ENCODE measurements at places on chromosomes 3 and 15.

GRCh38 chr15:85689729-85690128 lies 105.0 kb downstream of the KLHL25 start:
- DNase-seq, result peak; percentile 50

GRCh38 chr15:25568751-25569150 lies 129.9 kb upstream of the UBE3A start:
- no peak for DNase-seq

GRCh38 chr3:184184546-184185230 lies 1.3 kb upstream of the ABCF3 start:
- no peak for DNase-seq

GRCh38 chr3:184546252-184546651 lies 15.3 kb upstream of the EPHB3 start:
- DNase-seq, result no peak

DNA sequence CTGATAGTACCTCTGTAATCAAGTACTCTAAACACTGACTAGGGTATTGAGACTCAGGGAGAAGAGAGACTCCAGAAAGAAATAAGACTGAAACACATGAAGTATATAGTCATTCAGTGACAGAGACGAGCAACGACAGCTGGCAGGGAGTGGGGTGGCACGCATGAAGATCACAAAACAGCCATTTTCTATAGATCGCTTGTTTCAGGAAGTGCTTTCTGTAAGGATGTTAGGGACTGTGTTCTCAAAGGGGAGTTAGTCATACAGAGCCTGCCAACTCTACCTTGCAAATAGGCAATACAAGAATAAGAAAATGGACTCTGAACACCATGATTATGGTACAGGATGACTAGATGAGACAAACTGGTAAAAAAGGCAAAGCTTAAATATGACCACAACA lies 139.5 kb downstream of the TBL1XR1 start:
- DNase-seq, result peak; percentile 2

GRCh38 chr15:64678126-64678819 lies 97.1 kb downstream of the RBPMS2 start:
- no peak for DNase-seq

DNA sequence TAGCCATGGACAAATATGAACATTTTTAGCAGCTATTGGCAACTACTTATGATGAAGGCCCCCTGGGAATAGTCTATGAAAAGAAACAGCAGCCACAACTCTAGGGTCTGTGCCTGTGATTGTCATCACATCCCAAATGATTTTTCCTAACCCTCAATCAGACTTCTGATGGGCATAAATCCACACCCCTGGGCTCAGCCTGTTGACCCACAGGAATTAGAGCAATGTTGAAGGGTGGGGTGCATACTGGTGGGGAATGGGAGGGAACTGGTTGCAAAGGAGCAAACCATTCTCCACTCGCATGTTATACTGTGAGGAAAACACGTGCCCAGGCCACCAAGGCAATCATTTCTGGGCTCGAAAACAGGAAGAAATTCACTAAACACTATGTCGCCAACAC lies 106.5 kb upstream of the CTNNB1 start:
- no peak for DNase-seq

DNA sequence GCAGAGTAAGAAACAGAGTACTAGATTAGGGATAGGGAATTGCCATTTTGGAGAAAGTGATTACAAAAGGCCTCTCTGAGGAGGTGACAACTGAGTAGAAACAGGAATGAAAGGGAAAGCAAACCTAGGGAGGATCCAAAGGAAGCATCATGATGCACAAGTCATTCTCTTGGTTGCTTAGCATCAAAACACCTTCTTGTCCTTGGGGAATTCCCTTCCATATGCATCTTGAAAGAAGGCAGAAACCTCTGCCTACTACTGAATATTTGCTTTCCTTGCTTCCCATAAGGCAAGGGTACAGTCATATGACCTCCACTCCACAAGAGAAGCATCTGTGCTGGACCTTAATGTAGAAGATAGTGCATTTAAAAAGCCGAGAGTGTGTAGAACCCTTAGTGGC lies 24.1 kb downstream of the GABPB1 start:
- no peak for DNase-seq

GRCh38 chr15:66374179-66374578 lies 12.5 kb upstream of the MAP2K1 start:
- no peak for DNase-seq

- DNase-seq, result no peak
Measured at GRCh38 chr3:139794469-139795265, 116.9 kb upstream of the NMNAT3 start.

DNA sequence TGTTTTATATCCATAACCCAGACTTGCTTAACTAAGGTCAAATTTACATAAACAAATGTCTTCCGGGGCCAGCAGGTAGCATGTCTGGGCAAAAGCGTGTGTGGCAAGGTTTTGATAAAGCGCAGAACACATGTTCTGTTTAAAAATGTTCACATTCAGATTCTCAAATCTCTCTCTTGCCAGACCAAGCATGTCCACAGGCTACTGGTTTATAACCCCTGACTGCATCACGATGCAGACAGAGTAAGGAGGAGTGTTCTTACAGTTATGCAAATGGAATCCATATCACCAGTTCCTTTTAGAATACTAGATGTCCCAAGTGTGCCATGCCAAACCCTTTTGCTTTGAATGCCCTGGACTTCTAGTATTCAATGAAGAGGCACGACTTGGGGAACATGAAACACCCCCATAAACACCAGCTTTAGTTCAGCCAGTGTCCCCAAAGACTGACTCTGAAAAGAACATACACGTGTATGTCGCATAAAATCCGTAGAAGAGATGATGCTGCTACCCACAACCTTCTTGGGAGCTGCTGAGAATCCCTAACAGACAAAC lies 412.0 kb downstream of the CNTN4 start:
- no peak for DNase-seq

- DNase-seq, result no peak
Measured at GRCh38 chr3:29181872-29182271, 99.0 kb upstream of the RBMS3 start.

DNA sequence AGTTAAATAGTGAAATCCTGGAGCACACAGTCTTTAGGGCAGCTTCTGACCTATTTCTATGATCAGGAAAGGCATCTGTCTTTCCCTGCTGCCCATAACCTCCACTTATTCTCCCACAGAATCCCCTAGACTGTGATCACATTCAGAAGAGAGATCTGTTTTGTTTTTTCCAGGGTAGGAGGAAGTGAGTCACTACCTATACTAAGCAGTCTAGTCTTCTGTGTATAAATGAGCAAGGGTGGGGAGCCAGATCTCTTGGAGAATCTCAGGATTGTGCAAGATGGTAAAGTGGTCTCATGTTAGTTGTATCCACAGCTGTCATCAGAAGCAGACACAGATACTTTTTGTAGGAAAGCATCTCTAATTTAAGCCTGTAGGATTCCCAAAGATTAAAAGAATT lies 11.8 kb upstream of the FBXO22 start:
- DNase-seq, result no peak

DNA sequence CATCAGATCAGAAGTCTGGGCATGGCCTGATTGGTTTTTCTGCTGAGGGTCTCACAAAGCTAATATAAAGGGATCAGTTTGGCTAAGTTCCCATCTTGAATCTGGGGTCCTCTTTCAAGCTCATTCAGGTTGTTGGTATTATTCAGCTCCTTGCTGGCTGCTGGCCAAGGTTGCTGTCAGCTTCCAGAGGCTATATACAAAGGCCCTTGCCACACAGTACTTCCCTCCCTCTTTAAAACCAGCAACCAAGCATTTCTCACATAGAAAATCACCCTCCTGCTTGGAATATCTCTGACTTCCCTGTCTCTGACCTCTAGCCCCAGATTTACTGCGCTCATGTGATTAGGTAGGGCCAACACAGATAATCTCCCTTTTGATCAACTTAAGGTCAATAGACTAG lies 442.9 kb downstream of the ERC2 start:
- no peak for DNase-seq

GRCh38 chr3:170476291-170476690 lies 57.6 kb downstream of the CLDN11 start:
- no peak for DNase-seq

DNA sequence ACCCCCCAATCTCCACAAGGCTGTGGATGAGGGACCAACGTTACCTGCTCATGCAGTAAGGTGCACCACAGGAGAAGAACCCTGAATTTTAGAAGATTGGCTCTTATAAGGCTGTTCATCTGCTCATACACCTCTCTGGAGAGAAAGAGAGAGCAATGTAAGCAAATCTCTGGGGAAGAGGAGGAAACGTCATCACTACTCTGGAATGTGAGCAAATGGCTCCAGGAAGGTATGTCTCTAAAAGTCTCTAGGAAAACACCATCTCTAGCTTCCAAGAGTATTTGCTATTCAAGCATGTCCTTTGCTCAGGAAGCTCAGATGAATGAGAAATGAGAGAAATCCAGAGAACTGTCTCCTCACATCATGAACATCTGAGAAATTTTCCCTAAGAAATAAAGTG lies 235.4 kb downstream of the TBL1XR1 start:
- DNase-seq, result no peak

DNA sequence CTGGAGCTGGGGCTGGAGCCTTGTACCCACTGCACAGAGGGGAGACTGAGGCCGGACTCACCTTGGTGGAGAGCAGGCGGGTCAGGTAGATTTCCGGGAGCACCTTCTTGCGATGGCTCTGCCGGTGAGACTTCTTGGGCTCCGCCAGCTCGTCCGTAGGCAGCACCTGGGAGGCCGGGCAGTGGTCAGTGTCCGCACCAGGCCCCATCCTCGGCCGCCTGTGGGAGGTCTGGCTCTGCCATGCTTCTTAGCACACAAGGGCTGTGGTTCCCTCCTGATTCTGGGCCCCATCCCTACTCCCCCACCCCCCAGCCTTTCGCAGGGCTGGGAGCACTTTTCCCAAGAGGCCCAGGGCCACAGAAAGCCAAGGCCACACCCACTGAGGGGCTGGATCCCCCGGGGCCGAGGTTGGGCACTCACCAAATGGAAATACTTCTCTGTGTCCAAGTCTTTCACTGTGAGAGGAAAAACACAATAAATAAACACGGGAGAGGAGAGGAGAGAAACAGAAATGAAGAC lies 17.4 kb downstream of the H1-8 start:
- no peak for DNase-seq

DNA sequence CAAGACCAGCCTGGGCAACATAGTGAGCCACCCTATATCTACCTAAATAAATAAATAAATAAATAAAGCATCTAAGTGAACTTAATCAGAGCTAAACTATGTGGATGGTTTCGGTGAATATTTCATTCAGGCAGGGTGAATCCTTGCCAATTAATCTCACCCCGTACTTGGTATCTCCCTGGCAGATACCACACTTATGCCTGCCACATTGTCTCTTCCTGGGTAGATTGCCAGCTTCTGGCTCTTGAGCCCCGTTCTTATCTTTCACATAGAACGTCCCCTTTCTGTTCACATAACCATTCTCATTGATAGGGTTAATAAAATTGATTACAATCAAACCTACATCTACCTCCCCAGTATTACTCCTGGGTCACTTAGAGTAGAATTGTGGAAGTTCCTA lies 7.0 kb downstream of the SNAP23 start:
- DNase-seq, result no peak

- DNase-seq, result no peak
Measured at GRCh38 chr15:33438396-33438795, 127.6 kb downstream of the RYR3 start.

GRCh38 chr3:43768381-43768973 lies 77.7 kb downstream of the ABHD5 start:
- no peak for DNase-seq

DNA sequence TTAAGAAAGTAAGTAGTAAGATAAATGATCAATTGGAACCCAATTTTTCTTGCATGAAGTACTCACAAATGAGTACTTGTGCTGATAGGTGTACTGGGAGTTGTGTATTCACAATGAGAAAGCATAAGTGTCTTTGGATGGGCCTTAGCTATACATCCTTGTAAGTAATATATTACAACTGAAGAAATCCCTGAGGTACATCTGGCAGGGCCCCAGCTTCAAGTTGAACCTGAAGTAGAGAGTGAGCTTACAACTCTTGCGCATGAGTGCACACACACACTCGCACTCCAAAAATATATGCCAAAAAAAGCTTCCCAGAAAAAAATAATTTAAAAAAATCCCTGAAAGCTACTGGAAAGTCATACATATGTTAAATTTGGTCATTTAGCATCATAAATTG lies 222.5 kb downstream of the ROBO2 start:
- no peak for DNase-seq

DNA sequence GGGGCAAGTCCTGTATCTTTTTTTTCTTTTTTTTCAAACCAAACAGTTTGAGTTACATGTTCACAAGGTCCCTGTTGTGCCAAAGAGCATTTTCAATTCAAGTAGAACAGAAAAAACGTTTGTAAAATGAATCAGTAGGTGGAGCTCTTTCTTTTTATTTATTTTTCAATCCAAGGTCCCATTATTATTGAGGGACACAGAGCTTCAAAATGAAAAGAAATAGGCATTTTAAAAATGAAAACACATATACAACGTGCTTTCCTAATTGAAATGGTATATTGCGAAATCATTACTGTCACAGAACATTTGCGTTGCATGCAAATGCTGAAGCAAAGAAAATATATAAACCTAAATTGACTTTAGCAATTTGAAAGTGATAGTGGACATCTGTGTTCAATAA lies 711.0 kb downstream of the MECOM start:
- DNase-seq, result no peak

DNA sequence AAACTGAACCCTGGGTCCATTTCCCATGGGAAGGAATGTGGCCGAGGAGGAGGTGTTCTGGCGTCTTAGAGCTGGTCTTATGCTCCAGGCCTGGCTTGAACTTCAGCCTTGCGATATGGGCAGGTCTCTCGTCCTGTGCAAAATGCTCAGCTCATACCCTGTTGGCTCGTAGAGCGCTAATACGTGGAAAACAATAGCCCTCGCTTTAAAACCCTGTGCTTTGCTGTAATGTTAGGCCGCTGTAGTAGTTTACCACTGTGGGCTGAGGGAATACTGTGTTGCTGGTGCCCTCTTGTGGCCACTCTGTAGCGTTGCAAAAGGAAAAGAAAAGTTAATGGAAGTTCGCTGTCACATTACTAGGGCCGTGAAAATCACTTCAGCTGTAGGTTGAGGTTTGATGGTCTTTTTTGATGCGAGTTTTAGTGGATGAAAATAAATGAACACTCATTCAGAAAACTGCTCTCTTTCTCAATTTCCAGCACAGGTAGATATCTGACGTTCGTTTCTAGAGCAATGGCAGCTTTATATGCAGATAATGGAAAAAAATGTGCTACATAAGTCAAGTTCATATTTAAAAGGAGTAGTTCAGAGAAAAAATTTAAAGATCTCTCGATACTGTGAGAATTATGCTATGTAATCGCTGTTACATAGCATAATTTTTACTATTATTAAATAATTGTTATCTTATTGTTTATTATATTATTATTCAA lies 92.9 kb downstream of the MCTP2 start:
- DNase-seq, result peak; percentile 24

GRCh38 chr3:10157031-10157430 lies 7.7 kb upstream of the IRAK2 start:
- DNase-seq, result no peak

All from activated T-cell treated with anti-CD3 and anti-CD28 coated beads for 1 hour (primary cell).